ENCODE measurements at places on chromosomes 12 and 14. TPM values are rescaled to one million over a fixed set of nuclear protein-coding genes. Genes with fewer than 3 reads are reported as not detected.

KLRB1 gene
- total RNA-seq = 3.8 TPM

SLCO1C1 gene
- total RNA-seq = not detected

SLC39A2 gene
- total RNA-seq = 0.25 TPM

MYH6 gene
- total RNA-seq = 0.07 TPM

CLEC1A gene
- total RNA-seq = not detected

CCDC184 gene
- 0.22 TPM for total RNA-seq

CCDC88C gene
- total RNA-seq = 187 TPM

KCNA5 gene
- total RNA-seq = not detected

PSMC1 gene
- 85.6 TPM for total RNA-seq

DNA sequence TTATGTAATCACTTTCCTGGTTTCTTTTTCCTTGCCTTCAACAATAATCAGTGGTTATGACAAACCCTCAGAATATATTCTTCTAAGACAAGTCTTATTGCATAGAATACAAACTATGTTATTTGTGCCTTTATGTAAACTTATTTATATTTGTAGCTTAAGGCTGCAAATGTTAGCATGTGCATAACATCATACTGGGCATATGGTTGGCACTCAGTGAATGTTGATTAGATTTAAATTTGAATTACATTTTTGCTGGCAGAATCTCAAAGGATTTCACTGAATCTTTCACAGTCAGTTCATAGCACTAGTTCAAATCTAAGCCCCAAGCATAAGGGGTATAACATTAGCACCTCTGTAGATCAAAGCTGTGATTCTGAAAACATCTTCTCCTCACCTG is 113.2 kb upstream of the AEBP2 start:
- no peak overlapping the region for H3K4me3 ChIP-seq
- no peak for DNase-seq
- H3K4me1 ChIP-seq = no peaks in the 10 kb centered on the region
- peaks cover 2% of the 10 kb centered on the region for H3K36me3 ChIP-seq
- no peaks in the 10 kb centered on the region for H3K27me3 ChIP-seq

DNA sequence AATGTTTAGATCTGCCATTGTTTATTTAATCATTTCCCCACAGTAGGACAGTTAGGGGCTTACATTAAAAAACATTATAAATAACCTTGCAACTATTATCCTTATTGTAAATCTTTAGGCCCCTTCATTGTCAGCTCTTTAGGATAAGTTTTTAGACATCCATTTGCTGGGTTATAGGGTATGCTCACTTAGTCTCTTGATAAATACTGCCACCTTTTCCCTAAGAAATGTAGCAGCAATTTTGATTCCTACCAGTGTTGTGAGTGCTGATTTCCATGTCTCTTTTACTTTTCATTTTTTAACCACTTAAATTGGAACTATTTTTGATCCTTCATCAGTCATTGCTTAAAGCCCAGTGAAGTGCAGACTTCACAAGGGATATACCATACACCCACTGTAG is 94.4 kb downstream of the AVPR1A start:
- no peaks in the 10 kb centered on the region for H3K4me1 ChIP-seq
- no peak overlapping the region for H3K27ac ChIP-seq
- H3K27me3 ChIP-seq = peaks cover 2% of the 10 kb centered on the region
- no peak overlapping the region for H3K4me3 ChIP-seq
- DNase-seq = no peak

- no peak for DNase-seq
- H3K27ac ChIP-seq = peak overlapping the region; percentile 96
- H3K36me3 ChIP-seq = peaks cover 41% of the 10 kb centered on the region
These were observed 757 bp downstream of the SLC25A3 start for GRCh38 chr12:98594050-98594835.

GRCh38 chr14:92280554-92281262 is 42.3 kb upstream of the SLC24A4 start:
- peaks cover 25% of the 10 kb centered on the region for H3K4me1 ChIP-seq
- H3K36me3 ChIP-seq = peaks cover 3% of the 10 kb centered on the region
- peak; percentile 40 for DNase-seq
- H3K27ac ChIP-seq = peak overlapping the region; percentile 79

GRCh38 chr14:32366256-32366879 is 37.3 kb downstream of the AKAP6 start:
- no peak overlapping the region for H3K4me3 ChIP-seq
- H3K27ac ChIP-seq = no peak overlapping the region
- no peaks in the 10 kb centered on the region for H3K27me3 ChIP-seq
- no peaks in the 10 kb centered on the region for H3K4me1 ChIP-seq
- no peak for DNase-seq
- no peaks in the 10 kb centered on the region for H3K36me3 ChIP-seq

GRCh38 chr12:63945777-63946176 is 101.3 kb downstream of the SRGAP1 start:
- no peak for DNase-seq
- no peaks in the 10 kb centered on the region for H3K27me3 ChIP-seq
- no peaks in the 10 kb centered on the region for H3K4me1 ChIP-seq
- no peak overlapping the region for H3K4me3 ChIP-seq

- H3K36me3 ChIP-seq = no peaks in the 10 kb centered on the region
- no peak overlapping the region for H3K4me3 ChIP-seq
- DNase-seq = no peak
These were observed 20.5 kb downstream of the TTC7B start for GRCh38 chr14:90795744-90796143.

- no peaks in the 10 kb centered on the region for H3K27me3 ChIP-seq
- no peak overlapping the region for H3K4me3 ChIP-seq
- H3K27ac ChIP-seq = no peak overlapping the region
- H3K36me3 ChIP-seq = no peaks in the 10 kb centered on the region
These were observed 19.0 kb downstream of the KLRB1 start for GRCh38 chr12:9588749-9589148.

GRCh38 chr12:114904254-114905003 is 220.5 kb upstream of the TBX3 start:
- H3K4me3 ChIP-seq = no peak overlapping the region
- no peaks in the 10 kb centered on the region for H3K4me1 ChIP-seq
- H3K27ac ChIP-seq = no peak overlapping the region
- DNase-seq = no peak
- no peaks in the 10 kb centered on the region for H3K36me3 ChIP-seq
- no peaks in the 10 kb centered on the region for H3K27me3 ChIP-seq

- H3K27me3 ChIP-seq = peaks cover 16% of the 10 kb centered on the region
- no peaks in the 10 kb centered on the region for H3K36me3 ChIP-seq
- H3K4me3 ChIP-seq = peak overlapping the region; percentile 60
- peak overlapping the region; percentile 41 for H3K27ac ChIP-seq
- no peak for DNase-seq
These were observed 35.5 kb upstream of the OR5AU1 start for GRCh38 chr14:21191261-21191808.

DNA sequence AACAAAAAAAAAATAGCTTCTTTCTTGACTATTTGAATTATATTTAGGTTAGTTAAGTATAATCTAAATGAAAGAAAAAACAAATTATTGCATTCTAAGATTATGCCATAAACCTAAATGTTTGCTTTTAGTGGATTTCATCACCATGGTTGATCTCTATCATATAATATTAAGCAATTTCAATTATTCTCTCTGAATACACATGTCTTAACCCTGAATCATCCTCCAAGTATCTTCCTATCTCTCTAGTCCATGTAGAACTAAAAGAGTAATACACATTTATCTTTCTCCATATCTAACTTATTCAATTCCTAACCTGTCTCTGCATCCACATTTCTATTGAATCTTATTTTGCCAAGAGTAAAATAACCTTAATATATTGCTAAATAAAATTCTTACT is 59.6 kb downstream of the PPFIA2 start:
- no peak for DNase-seq
- H3K27ac ChIP-seq = no peak overlapping the region
- H3K4me3 ChIP-seq = no peak overlapping the region
- no peaks in the 10 kb centered on the region for H3K27me3 ChIP-seq
- no peaks in the 10 kb centered on the region for H3K36me3 ChIP-seq
- H3K4me1 ChIP-seq = no peaks in the 10 kb centered on the region
